ENCODE measurements at places on chromosomes 11 and 22.
A peak's percentile ranks its signal among the peaks of the same experiment; 100 is the strongest.

GRCh38 chr11:11476499-11476898 is 123.4 kb upstream of the CSNK2A3 start:
- DNase-seq: no peak

DNA sequence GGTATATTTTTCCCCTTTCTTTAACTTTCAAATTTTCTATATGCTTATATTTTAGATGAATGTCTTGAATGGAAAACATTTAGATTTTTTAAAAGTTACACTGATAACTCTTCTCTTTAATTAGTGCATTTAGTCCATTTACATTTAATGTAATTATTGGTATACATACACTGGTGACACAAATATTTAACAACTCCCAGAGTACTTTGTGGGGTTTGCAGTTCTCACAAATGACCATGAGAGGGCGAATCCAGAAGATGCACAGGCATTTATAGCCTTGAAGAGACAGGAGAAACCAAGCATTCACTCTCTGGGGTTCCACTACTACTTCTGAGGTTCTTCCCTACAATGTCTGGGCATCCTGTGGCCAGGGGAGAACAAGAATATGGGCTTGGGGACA is 125.1 kb downstream of the TIMP3 start:
- no peak for DNase-seq

- DNase-seq: no peak
These were observed 26.7 kb downstream of the EIF3F start for GRCh38 chr11:8013833-8014232.

- no peak for DNase-seq
These were observed 20.2 kb downstream of the MS4A6E start for GRCh38 chr11:60347084-60347797.

GRCh38 chr11:86303257-86303656 is 1.2 kb downstream of the HIKESHI start:
- DNase-seq: no peak

DNA sequence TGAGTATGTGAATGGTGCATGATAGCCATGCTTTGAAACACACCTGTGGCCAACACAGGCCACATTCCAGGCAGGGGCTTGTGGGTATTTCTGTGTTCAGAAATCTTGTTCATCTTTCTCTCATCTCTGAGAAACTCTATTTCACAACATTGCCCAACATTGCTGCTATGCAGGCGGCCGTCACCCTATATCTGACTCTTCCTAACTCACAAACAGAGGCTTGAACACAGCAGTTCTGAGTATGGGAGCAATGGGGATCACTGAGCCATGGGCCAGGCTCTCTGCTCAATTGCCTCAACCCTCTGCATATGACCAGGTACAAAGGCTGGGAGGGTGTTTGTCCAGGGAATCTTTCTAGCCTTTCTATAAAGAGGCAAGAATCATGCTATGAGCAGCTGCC is 259.9 kb downstream of the BUD13 start:
- DNase-seq: no peak

- DNase-seq: no peak
These were observed 2.9 kb upstream of the PNPLA2 start for GRCh38 chr11:815675-816432.

DNA sequence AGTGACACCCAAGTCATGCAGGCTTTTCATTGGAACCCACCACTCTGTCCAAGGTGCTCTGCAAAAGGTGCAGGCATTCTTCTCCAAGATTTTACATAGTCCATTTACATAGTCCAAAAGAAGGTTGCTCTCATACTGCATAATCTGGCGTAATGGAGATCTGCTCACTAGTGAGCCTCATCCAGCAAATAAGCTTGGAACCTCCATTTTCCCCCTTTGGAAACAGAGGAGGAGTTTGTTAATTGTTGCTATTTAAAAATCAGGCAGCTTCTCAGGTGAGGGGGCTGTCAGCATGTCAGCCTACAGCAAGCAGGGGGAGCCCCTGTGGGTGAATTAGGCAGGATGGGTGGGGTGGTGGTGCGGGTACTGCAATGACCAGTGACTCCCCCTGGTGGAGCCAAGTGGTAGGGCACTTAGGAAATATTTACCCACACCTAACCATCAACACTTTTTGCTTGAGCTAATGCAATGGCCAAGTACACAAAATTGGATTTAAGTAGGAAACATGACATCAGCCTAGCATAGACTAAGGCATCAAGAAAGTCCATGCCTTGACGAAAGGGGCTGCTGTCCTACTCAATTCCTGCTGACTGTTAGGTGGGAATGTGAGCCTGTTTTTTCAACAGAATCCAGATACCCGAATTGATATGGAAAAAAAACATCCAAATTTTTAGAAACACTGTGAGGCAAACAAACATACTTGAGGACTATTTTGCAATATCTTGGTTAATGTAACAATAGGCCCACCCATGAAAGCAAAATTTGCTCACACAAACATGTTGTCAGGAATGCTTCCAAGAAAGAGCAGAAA is 64.5 kb downstream of the AMBRA1 start:
- no peak for DNase-seq

- DNase-seq: no peak
These were observed 29.4 kb upstream of the AMOTL1 start for GRCh38 chr11:94738746-94739145.

GRCh38 chr11:11958403-11959231 is 49.8 kb downstream of the DKK3 start:
- DNase-seq: no peak

GRCh38 chr11:3165152-3165705 is at the start of gene OSBPL5:
Gene OSBPL5, minus strand, starts transcription at chr11:3165310. Its CDS starts 36,162 bp downstream, at chr11:3129148.
- DNase-seq: peak; percentile 54

DNA sequence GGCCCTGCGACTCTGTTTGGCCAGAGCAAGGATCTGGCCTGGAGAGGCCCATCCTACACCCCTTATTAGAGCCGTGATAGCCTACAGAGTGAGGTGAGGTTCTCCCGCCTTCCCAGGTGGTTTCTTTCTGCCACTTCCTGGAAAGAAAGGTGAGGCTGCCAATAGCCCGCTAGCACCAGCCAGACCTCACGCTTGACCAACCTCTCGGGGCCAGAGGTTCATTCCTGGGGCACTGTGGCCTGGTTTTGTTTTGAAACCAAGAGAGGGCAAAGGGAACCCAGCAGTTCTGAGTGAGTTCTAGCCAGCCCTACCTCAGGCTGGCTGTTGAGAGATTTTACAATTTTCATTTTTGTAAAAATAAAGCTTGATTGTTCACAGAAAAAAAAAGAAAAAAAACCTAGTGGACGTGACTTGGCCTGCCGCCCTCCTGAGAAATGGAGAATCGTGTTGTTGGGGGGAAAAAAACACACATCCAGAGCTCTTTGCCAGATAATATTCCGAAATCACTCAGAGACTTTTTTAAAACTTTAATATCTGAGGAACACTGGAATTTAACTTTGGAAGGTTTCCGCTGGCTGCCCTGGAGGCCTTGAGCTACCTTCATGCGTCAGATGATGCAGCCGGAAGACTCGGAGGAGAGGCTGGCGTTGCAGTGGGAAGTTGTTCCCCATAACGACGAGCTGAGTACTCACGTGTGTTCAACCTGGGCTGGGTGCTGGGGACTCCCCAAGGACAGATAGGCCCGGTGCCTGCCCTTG is 84.5 kb downstream of the BCR start:
- no peak for DNase-seq

- DNase-seq: no peak
These were observed 25.8 kb upstream of the LMO1 start for GRCh38 chr11:8289492-8289918.

DNA sequence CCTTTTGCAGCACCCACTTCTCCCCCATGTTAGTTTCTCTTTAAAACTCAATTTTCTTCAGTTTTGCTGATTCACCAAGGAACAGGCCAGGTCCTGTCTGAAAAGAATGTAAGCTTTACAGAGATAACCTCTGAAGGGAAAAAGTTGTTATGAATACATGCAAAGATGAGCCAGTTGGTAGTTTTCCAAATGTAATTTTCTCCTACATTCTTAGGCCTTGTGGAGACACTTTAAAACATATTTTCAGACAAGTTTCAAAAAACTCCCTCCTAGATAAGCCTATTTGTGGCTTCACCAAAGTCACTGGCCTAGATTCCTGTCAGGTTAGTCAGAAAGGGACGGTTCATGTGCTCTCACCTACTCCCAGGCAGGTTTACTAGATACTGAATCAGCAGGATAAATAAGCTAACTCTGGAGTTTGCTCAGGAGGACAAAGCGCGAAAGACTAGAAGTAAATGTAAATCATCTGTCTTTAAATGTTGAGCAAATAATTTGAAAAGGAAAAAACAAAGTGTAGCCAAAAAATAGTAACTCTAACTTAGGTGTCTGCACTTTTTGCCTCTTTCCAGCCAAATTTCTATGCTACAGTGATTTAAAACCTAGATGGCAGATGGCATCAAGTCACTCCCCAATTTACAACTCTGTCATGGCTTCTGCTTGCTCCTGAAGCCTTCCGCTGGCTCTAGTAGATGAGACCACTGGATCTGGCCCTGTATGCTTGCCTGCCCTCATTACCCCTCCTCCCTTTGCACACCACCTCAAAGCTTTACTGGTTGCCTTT is 4.9 kb upstream of the ATP6V1E1 start:
- DNase-seq: no peak

- no peak for DNase-seq
These were observed 571 bp downstream of the FAR1 start for GRCh38 chr11:13668957-13669521.
